Left ventricle myocardium superior (tissue), 1 donor: ENCODE measurements at places on chromosomes 7 and 10.

DNA sequence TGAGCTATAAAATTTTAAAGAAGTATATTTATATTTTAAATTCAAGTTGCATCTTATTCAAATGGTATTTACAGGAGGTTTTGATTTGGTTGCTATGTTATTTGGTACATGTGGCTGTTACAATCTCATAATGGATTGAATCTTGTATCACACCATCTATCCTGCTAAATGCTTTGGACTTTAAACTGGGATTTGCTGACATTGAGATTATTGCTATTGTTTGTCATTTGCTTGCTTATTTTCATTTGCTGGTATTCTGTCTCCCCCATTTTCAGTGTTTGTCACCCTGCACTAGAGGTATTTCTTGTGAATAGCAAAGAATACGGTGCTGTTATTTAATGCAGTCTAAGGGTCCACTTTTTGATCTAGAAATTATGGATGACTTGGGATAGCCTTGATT, 171.1 kb downstream of the SH2D4B start:
- no peak for DNase-seq

GRCh38 chr7:12017046-12017445, 185.0 kb upstream of the THSD7A start:
- no peak for DNase-seq

- no peak for DNase-seq
Measured at GRCh38 chr10:123408660-123409059, 254.5 kb downstream of the BUB3 start.

DNA sequence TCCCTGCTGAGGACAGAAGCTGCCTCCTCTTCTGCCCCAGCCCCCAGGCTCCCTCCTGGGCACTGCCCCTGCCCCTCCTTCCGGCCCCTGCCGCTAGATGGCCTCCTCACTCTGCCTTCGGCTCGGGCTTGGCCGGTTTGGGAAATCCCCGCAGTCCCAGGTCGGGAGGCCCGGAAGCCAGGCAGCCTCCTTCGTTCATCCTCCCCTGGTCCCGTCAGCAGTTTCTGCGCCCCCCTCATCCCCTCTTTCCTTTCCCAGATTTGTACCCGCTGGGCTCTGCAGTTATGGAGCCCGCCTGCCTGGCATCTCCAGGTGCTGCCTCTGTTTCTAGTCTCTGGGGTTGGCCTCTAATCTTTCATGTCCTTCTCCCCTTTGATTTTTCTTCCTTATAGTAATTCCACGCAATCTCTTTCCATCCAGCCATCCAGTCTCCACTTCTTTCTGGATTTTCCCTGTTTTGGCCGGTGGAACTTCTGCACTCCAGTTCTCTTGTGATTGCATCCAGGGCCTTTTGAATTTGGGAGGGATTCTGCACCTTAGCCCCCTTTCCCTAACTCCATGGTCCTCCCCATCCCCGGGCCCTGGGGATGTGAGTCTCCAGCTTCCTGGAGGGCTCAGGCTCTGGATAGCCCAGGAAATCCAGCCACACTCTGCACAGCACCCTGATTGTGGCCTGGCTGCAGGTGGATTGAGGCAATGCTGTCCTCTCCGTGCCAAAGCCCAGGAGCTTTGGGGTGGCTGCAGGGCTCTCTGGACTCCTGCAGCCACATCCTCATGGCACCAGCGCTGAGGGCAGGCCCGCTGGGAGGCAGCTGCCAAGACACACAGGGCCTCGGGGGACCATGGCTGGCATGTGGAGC, 3.3 kb upstream of the SHH start:
- peak; percentile 52 for DNase-seq

GRCh38 chr10:3992382-3993178, 207.6 kb upstream of the KLF6 start:
- DNase-seq = no peak

GRCh38 chr10:125134483-125134848, 25.9 kb downstream of the CTBP2 start:
- DNase-seq = no peak

DNA sequence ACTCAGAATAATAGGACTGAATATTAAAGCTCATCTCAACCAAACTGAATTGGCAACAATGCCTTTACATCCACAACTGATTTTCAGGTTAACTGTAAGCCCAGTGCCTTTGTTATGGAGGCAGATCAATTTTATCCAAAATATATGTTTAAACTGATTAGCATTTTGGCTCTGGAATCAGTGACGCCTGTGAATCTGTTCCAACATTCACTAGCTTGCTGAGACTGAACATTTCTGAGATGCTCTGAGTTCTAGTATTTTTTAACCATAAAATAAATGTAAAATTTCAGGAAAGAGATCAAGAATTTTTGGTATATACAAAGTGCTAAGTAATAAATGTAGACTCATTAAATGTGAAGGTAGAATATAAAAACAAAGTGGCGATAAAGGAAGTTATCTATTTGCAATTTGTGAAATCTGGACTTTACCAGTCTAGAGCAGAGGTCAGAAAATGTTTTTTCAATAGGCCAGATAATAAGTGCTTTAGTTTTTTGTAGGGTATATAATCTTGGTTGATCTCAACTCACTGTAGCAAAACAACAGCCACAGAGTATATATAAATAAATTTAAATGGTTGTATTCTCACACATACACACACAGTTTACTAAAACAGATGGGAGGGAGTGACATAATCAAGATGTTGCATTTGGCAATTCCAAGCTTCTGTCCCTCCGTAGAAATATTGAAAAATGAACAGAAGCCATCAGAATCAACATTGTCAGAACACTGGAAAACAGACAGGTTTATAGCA, 560.3 kb downstream of the ZWINT start:
- DNase-seq = no peak

DNA sequence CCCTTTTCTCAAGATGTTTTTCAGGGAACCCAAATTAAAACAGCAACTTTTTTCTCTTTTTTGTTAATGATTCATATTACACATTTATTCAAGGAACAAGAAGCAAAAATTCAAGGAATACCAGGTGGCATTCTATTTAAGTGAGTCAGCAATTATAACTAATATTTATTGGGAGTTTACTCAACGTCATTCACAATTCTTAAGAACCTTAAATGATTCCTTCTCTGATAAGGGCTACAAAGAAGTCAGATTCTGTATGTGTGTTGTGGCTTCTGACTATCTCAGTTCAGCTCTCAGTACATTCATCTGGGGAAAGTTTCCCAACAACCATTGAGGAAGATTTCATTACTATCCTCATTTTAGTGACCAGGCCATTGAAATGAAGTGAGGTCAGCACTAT, 470.7 kb upstream of the AKR1E2 start:
- DNase-seq = no peak

GRCh38 chr7:154913638-154914307, 89.2 kb downstream of the PAXIP1 start:
- peak; percentile 95 for DNase-seq

- no peak for DNase-seq
Measured at GRCh38 chr7:87574630-87575029, 26.1 kb downstream of the ABCB1 start.

DNA sequence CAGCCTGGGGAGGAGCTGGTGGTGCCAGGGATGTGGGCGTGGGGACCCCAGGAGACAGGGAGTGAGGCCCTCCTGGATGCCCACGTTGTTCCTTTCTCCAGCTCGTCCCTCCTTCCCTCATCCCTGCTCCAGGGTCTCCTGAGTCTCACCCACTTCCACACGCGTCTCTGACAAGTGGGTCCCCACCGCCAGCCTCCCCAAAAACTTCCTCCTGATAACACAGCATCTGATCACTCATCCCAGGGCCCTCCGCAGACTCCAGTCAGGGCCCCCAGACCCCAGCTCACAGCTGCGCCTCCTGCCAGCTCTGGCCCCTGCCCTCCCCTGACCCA, 60.6 kb upstream of the INPP5A start:
- no peak for DNase-seq

DNA sequence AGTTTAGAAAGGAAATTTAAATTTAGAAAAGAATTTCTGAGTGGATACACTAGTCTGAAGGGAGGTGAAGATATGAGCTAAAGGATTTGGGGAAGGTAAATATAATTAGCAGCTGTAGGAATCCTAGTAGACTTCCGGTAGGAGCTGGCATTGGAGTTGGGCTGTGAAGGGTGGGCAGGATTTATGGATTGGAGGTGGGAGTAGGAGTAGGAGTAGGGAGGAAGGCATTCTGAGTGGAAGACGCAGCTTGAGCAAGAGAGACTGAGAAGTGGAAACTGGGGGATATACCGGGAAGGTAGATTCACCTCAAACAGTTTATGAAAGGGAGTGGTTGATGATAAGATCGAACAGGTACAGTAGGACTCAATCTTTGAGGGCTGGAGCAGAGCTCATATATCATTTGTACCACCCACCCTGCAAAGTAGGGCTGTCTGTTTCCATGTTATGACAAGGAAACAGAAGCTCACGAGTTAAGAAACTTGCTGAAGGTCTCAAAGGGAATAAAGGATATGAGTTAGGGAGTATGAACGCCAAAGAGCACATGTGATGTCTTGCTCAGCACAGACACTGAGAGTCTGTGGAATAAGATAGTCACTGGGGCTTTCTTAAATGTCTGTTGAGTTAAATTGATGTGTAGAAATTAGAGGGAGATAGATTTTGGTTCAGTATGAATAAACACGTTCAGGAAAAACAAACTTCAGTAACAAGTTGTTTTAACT, 81.6 kb downstream of the RPS24 start:
- DNase-seq = no peak

DNA sequence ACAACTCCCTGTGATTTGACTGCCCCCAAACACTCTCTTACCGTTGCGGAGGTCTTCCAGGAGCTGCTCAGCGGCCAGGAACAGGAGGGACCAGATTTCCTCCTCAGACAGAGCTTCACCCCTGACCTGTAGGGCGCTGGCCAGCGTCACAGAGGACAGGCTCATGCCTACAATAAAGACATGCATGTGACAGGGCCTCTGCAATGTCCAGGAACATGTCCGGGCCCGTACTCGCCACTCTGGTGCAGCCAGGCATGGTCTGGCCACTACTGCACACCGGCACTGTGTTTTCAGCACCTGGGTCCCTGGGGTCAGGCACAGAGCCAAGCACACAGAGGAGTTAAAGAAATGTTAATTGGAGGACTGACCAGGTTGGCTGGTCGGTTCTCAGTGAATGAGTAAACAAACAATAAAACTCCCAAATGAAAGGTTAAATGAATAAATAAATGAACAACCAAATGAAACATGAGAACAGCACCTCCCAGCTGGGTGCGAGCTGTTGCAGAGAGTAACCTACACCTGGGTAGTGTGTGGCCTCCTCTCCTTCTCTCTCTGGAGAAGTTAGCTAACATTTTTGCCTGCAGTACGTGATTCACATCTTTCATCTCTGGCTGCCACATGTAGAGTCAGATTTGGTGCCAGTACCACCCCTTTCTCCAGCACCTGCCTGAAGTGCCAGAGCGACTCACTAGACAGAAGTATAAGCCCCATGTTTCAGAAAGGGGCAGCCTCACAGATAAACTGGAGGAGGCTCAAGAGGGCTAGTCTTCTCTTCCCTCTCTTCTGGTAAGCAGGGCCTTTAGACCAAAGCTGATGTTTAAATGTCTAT, 22.8 kb downstream of the FRMPD2 start:
- DNase-seq = no peak

- no peak for DNase-seq
Measured at GRCh38 chr7:111138586-111138985, 47.7 kb downstream of the LRRN3 start.

DNA sequence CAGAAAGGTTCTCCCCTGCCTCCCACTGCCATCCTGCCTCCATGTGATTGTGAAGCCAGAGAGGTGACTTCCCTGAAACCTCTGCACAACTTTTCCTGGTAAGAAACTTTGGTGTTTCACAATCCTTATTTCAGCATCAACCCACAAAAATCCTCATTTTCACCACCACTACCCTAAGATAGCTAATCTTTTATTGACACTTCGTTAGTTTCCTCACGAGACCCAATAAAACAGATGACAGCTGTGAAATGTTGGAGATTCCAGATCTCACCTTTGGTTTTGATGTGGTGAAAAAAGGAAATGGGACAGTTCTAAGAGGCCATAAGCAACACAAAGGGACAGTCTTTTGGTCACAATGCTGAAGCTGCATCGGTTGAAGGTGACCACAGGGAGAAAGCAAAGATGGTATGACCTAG, 59.9 kb upstream of the TM9SF3 start:
- no peak for DNase-seq

DNA sequence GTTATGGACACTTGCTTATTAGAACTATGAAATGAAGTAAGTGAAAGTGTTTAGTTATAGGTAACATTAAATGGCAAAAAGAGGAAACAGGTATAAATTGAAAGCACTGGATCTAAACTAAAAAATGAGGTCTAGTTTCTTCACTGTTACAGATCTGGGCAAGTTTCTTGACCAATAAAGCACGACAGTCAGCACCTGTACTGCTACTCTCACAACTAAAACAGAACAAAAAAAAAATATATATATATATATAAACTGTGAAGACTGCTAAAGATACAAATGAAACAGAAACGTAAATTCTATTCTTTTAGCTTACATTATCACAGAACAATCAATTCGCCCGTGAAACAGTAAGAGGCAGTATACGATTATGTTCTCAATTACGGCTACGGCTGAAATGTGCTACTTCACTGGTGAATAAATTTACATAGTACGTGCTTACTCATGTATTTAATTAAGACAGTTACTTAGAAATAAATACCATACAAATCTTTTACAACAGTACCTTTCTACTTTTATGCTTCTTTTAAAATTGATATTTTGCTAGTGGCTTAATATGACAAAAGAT, 4.2 kb downstream of the AHR start:
- DNase-seq = no peak

DNA sequence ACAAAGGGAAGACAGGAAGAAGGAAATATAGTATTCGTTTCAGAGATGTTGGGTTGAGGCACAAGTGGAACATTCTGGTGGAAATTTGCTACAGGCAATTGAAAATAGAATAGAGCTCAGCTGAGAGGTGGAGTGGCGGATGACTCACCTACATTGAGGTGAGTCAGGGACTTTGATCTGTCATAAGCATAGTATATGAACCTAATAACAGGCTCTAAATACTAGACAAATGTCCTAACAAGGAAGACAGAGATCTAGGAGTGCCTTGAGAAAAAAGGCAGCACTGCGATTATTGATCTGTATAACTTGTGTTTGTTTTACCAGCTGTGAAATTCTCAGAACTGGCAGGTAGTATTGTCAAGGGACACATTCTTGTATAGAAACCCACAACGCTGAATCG, 907 bp upstream of the IFRD1 start:
- no peak for DNase-seq

DNA sequence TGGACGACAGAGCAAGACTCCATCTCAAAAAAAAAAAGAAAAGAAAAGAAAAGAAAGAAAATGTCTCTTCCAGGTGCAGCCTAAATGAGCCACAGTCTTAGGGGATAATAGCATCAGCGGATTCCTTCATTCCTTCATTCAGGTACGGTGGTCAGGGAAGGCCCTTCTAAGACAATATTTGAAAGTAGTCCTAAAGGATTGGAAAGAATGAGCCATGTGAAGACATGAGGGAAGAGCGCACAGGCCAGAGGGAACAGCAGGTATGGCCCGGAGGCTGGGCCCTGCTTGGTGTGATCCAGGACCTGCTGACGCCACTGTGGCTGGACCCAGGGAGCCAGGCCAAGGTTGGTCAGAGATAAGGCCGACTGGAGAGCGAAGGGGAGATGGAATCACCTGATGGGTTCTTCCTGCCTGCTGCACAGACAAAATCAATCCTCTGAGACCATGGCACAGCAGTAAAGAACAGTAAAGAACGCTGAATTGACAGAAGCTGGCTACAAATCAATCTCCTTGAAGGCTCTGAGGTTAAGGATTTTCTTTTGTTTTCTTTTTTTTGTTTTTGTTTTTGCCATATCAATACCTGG, 16.3 kb upstream of the MKRN1 start:
- DNase-seq = no peak

GRCh38 chr10:92567952-92568600, 5.8 kb downstream of the IDE start:
- DNase-seq = no peak

GRCh38 chr10:45444976-45445898, 71.2 kb downstream of the ALOX5 start:
- DNase-seq = peak; percentile 71

- DNase-seq = no peak
Measured at GRCh38 chr7:132113536-132114371, 462.5 kb downstream of the PLXNA4 start.
